ENCODE measurements at places on chromosomes 4 and X. TPM values are rescaled to one million over a fixed set of nuclear protein-coding genes. Genes with fewer than 3 reads are reported as not detected.

DNA sequence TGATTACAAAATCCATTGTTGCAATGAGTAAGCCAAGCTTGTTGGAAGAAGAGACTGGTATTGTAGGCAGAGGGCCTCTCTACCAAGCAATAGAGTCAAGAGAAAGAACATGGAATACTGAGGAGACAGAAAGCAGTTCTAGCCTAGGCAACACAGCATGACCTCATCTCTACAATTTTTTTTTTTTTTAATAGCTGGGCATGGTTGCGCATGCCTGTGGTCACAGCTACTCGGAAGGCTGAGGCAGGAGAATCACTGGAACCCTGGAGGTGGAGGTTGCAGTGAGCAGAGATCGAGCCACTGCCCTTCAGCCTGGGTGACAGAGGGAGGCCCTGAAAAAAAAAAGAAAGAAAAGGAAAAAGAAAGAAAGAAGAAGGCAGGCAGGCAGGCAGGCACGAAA lies 11.7 kb upstream of the ZBTB33 start:
- no peaks in the 10 kb centered on the region for H3K36me3 ChIP-seq
- H3K4me1 ChIP-seq, result no peaks in the 10 kb centered on the region
- no peaks in the 10 kb centered on the region for H3K27me3 ChIP-seq
- no peak overlapping the region for H3K4me3 ChIP-seq
- DNase-seq, result no peak

DNA sequence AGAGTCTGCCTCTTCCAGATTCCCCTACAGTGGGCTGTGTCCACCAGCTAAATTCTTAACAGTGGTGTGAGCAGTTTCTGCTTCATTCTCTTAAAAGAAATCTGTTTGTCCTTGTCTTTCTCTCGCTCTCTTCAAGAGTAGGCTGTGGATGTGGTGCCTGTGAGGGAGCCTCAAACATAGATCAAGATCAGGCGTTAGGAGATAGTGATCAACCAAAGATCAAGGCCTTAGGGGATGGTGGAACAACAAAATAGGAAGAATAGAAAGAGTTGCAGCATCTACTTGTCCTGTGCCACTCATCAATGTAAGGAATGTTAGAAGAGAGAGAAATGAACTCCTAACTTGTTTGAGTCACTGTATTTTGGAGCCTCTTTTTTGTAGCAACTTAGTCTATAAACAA lies 144.2 kb downstream of the AASDH start:
- no peaks in the 10 kb centered on the region for H3K27me3 ChIP-seq
- no peak overlapping the region for H3K4me3 ChIP-seq
- H3K4me1 ChIP-seq, result no peaks in the 10 kb centered on the region
- DNase-seq, result no peak
- no peaks in the 10 kb centered on the region for H3K36me3 ChIP-seq
- H3K27ac ChIP-seq, result no peak overlapping the region

Gene ENAM
- not detected for total RNA-seq

DNA sequence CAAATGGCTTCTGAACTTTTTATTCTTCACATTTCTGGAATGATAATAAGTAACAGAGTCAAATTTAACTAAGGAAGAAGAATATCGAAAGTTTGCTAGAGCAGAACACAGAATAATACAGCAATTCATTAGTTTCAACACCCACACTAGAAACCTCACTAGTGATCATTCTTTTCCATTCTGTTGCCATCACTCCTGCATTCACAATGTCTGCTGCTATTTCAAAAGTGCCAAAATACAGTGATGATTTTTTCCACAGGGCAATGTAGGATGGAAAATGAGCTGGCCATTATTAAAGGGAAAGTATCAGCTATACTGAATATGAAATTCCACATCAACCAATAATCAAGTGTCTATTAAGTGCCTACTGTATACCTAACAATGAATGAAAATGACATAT lies 186.7 kb downstream of the USP46 start:
- no peaks in the 10 kb centered on the region for H3K27me3 ChIP-seq
- H3K4me3 ChIP-seq, result no peak overlapping the region
- H3K36me3 ChIP-seq, result no peaks in the 10 kb centered on the region
- no peaks in the 10 kb centered on the region for H3K4me1 ChIP-seq

- peaks cover 22% of the 10 kb centered on the region for H3K4me1 ChIP-seq
- no peaks in the 10 kb centered on the region for H3K36me3 ChIP-seq
- H3K27me3 ChIP-seq, result no peaks in the 10 kb centered on the region
- H3K4me3 ChIP-seq, result peak within 1 kb of the TSS; percentile 93
These were observed at the start of gene FAM193A for GRCh38 chr4:2536193-2537010. TSS of gene FAM193A (plus strand) at chr4:2536647. CDS start at chr4:2536916, 269 bp downstream.

Gene MAGEC2
- not detected for total RNA-seq

DNA sequence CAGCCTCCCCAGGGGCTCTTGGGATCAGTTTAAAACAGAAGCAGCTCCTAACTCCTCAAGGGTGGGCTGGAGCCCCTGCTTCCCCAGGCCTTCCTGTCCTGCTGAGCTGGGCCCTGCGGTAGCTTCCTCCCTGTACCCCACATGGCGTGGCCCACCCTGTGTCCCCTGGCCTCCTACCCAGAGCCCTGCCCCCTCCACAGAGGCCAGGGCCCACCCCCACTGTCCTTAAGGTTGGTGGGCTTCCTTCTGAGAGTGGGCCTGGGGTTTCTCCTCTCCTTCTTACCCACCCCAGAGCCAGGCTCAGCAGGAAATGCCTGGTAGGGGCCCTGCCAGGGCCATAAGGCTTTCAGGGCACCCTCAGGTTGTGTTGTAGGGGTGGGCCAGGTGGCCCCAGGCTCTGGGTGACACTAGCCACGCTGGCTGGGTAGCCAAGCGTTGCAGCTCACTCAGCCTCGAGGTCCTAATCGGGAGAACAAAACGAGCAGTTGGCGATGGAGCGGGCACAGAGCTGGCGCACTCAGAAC lies 11.6 kb downstream of the SH3BP2 start:
- H3K36me3 ChIP-seq, result no peaks in the 10 kb centered on the region
- peak; percentile 18 for DNase-seq
- peak overlapping the region; percentile 80 for H3K27ac ChIP-seq
- no peak overlapping the region for H3K4me3 ChIP-seq
- no peaks in the 10 kb centered on the region for H3K27me3 ChIP-seq
- peaks cover 93% of the 10 kb centered on the region for H3K4me1 ChIP-seq

DNA sequence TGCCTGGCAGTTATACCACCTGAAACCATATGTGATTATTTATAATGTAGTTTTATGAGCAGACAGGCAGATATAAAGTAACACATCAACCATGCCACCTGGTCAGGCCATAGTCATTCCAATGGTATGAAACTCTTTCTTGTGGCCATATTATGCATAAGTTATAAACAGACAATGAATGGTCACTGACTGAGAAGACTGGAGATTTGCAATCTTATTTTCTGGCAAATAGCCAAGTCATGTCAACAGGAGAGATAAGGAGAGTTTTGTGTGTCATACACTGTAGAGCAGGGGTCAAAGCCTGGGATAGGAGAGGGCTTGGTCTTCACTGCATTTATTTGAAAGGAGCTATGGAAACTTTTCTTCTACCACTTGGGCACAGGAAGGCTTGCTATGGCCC lies 29.5 kb downstream of the SORBS2 start:
- H3K27ac ChIP-seq, result no peak overlapping the region
- DNase-seq, result no peak
- no peak overlapping the region for H3K4me3 ChIP-seq
- no peaks in the 10 kb centered on the region for H3K27me3 ChIP-seq
- no peaks in the 10 kb centered on the region for H3K36me3 ChIP-seq

DNA sequence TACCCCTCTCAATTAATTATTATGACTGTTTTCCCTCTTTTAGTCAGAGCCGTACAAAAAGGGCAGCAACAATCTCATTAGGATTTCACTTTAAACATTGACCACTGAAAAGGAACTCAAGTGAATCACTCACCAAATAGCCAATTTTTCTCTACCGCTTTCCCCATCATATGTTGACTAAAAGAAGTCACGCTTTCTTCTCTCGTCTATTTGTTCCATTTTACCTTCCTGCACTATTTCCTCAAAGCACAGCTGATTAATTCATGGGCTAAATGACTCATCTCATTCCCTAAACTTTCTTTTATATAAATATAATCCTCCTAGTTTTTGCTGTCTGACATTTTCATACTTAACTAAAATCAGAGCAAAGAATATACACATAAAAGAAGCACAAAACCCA lies 8.2 kb downstream of the MID1 start:
- no peak overlapping the region for H3K4me3 ChIP-seq
- no peak for DNase-seq
- no peak overlapping the region for H3K27ac ChIP-seq
- H3K36me3 ChIP-seq, result no peaks in the 10 kb centered on the region
- no peaks in the 10 kb centered on the region for H3K4me1 ChIP-seq

Gene MAGED4B
- total RNA-seq, result 1.2 TPM

Gene P2RY10
- 1.8 TPM for total RNA-seq

GRCh38 chr4:156983366-156983765 lies 11.8 kb upstream of the PDGFC start:
- H3K4me1 ChIP-seq, result no peaks in the 10 kb centered on the region
- H3K4me3 ChIP-seq, result no peak overlapping the region

DNA sequence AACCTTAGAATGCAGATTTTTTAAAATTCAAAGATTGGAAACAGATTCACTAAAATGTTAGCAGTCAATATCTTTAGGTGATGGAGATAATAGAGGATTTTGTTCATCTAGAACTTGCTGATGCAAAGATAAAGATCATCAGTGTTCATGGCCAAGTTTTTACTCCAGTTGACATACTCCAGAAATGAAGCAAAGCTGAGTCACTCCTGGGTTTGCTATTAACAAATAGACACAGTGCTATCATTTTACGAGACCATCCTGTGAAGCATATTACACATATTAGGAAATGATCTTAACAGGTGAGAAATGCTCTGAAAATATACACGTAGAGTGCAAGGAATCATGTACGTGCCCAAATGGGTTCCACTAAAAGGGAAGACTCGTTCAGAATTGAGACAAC lies 170.6 kb upstream of the FAM9B start:
- no peaks in the 10 kb centered on the region for H3K36me3 ChIP-seq
- no peaks in the 10 kb centered on the region for H3K27me3 ChIP-seq
- H3K4me1 ChIP-seq, result no peaks in the 10 kb centered on the region
- H3K27ac ChIP-seq, result no peak overlapping the region

- no peak overlapping the region for H3K4me3 ChIP-seq
- H3K27me3 ChIP-seq, result no peaks in the 10 kb centered on the region
- no peaks in the 10 kb centered on the region for H3K36me3 ChIP-seq
- H3K27ac ChIP-seq, result no peak overlapping the region
- no peak for DNase-seq
These were observed 5.7 kb upstream of the PPEF2 start for GRCh38 chr4:75907966-75908365.

GRCh38 chr4:17400686-17401085 lies 111.2 kb downstream of the QDPR start:
- H3K36me3 ChIP-seq, result no peaks in the 10 kb centered on the region
- H3K4me3 ChIP-seq, result no peak overlapping the region
- H3K4me1 ChIP-seq, result no peaks in the 10 kb centered on the region
- no peak overlapping the region for H3K27ac ChIP-seq

DNA sequence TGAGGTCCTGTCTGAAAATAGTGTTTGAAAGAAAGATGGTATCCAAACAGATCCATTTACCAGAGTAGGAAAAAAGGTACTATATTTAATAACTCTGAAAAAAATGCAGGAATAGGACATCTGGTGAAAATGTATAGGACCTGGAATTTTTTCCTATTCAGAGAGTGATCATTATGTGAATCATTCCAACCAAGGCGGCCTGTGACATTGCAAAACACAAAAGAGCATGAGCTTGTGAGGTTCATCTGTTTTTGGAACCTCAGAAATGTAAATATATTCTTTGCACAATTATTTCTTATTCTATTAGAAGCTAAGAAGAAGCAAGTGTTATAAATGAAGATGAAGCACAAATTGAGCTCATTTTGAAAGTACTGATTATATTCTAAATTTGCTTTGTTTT lies 2.0 kb downstream of the C4orf51 start:
- no peaks in the 10 kb centered on the region for H3K27me3 ChIP-seq
- H3K4me1 ChIP-seq, result peaks cover 3% of the 10 kb centered on the region
- DNase-seq, result no peak
- H3K36me3 ChIP-seq, result no peaks in the 10 kb centered on the region
- no peak overlapping the region for H3K27ac ChIP-seq

Gene S100P
- not detected for total RNA-seq

DNA sequence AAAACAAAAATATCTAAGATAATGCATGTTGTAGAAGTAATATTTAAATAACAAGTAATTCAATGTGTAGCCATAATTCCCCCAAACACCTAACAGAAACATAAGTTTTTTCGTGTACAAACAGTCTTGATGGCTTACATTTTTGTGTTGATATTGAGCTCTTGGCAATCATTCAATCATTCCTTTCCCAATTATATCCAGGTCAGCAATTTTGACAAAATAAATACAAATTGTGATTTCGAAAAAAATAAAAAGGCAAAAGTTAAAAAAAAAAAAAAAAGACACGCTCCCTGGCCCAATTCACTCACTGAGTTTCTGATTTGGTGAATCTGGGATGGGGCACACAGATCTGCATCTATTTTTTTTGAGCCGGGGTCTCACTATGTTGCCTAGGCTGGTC lies 187.6 kb upstream of the GPC4 start:
- no peaks in the 10 kb centered on the region for H3K36me3 ChIP-seq
- no peak overlapping the region for H3K27ac ChIP-seq
- no peak for DNase-seq
- H3K4me1 ChIP-seq, result no peaks in the 10 kb centered on the region
- no peak overlapping the region for H3K4me3 ChIP-seq

DNA sequence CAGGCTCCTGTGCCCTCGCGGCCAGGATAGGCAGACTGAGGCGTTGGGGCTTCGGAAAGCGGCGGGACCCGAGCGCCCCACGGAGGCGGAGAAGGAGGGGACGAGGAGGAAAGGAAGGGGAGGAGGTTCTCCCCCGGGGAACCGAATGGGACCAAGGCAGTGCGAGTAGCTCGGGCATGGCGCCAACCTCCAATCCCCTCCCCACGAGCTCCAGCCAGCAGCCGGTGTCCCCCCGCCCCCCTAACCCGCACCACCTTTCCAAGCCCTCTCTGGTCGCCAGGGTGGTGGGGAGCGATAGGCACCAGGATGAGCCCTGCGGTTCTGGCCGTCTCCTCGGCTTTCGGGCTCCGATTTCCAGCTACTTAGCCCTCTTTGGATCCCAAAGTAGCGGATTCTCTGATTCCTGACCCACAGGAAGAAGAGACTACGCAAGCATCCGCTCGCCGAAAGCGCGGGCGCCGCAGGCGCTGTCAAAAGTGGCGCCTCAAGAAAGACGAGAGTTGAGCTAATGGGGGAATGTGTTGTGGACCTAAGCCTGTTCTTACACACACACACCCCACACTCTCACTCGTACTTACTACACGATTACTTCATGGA lies 15.2 kb upstream of the ZIC3 start:
- no peak overlapping the region for H3K4me3 ChIP-seq
- H3K27ac ChIP-seq, result no peak overlapping the region
- H3K27me3 ChIP-seq, result peaks cover 41% of the 10 kb centered on the region
- DNase-seq, result no peak
- H3K36me3 ChIP-seq, result no peaks in the 10 kb centered on the region
- peaks cover 4% of the 10 kb centered on the region for H3K4me1 ChIP-seq

- H3K4me1 ChIP-seq, result no peaks in the 10 kb centered on the region
- no peak for DNase-seq
- H3K36me3 ChIP-seq, result no peaks in the 10 kb centered on the region
- no peaks in the 10 kb centered on the region for H3K27me3 ChIP-seq
- no peak overlapping the region for H3K4me3 ChIP-seq
These were observed 231.3 kb downstream of the SHOX start for GRCh38 chrX:861921-862320.

Gene TREX2
- 7.3 TPM for total RNA-seq

GRCh38 chrX:31199840-31200114 lies 127.9 kb upstream of the FTHL17 start:
- no peak for DNase-seq
- no peak overlapping the region for H3K27ac ChIP-seq
- no peaks in the 10 kb centered on the region for H3K4me1 ChIP-seq
- H3K4me3 ChIP-seq, result no peak overlapping the region
- no peaks in the 10 kb centered on the region for H3K27me3 ChIP-seq
- no peaks in the 10 kb centered on the region for H3K36me3 ChIP-seq

Gene RAB41
- not detected for total RNA-seq

Gene SLC10A7
- total RNA-seq, result 14.3 TPM
